ENCODE measurements at places on chromosomes 16 and 17.

GRCh38 chr17:16013943-16014407, 14.4 kb downstream of the TTC19 start:
- DNase-seq: no peak

DNA sequence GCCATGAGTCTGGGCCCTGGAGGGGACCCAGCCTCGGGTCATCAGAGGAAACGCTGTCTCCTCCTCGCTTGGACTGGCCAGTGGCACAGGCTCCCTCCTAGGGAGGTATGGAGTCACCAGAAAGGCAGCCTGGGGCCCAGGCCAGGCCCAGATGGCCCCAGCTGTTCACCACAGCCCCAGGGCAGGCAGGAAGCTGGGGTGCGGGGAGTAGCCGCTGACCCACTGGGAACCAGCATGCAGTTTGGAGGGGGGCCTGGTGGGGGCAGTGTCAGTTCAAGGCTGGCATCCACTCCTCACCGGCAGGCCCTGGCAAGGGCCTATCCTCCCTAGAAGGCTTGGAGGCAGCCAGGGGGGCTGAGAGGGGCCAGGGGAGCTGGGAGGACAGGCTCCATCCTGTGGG, 48.8 kb downstream of the SDK2 start:
- DNase-seq: no peak

- DNase-seq: no peak
Observed at GRCh38 chr16:28162326-28162877, 49.4 kb downstream of the XPO6 start.

- no peak for DNase-seq
Observed at GRCh38 chr17:32935726-32936125, 7.8 kb downstream of the TMEM98 start.

Measured in stimulated activated CD8-positive, alpha-beta memory T cell treated with anti-CD3 and anti-CD28 coated beads, Interleukin-7, amount 100 ng/mL, for 1 hour (primary cell).